ENCODE measurements at places on chromosomes 16 and 17.

- no peak for DNase-seq
Observed at GRCh38 chr16:27945233-27945973, 118.1 kb downstream of the GSG1L start.

GRCh38 chr16:27646806-27647205 is 96.9 kb downstream of the KATNIP start:
- no peak for DNase-seq

- DNase-seq = no peak
Observed at GRCh38 chr17:29733166-29733565, 110.5 kb upstream of the CORO6 start.

- DNase-seq = peak; percentile 75
Observed at GRCh38 chr16:51374346-51374745, 223.3 kb upstream of the SALL1 start.

- DNase-seq = no peak
Observed at GRCh38 chr17:70976447-70976846, 807.1 kb downstream of the KCNJ2 start.

DNA sequence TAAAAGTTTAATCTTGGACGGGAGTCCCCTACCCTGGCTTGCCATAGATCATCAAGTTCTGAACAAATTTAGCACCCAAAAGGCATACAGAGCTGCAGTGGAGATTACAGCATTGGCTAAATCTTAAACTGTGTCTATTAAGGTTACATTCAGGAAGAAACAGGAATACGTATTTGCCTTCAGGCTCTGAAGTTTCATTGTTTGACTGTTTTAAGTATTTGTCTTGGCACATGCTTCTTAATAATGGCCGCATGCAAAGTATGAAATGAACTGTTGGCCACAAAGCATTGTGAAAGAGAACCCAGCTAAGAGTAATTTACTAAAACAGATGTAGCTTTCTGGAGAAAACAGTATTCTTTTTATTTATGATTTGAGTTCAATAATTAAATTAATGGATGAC is 63.9 kb upstream of the CNEP1R1 start:
- DNase-seq = no peak

DNA sequence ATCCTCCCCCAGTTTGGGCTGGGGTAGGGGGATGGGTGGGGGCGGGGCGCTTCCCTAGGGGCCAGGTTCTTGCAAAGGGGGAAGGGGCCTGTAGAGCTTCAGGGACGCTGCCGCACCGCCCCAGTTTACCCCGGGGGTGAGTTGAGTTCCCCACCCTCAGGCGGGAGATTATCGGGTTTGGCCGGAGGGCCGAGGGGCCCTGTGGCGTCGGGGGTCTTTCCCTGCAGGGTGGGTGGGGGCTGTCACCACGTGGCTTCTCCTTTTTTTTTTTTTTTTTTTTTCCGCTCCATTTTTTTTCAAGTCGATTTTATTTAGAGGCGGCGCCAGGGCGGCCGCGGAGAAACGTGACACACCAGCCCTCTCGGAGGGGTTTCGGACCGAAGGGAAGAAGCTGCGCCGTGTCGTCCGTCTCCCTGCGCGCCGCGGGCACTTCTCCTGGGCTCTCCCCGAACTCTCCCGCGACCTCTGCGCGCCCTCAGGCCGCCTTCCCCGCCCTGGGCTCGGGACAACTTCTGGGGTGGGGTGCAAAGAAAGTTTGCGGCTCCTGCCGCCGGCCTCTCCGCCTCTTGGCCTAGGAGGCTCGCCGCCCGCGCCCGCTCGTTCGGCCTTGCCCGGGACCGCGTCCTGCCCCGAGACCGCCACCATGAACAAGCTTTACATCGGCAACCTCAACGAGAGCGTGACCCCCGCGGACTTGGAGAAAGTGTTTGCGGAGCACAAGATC is at the start of gene IGF2BP1:
TSS of gene IGF2BP1 (plus strand) at position 283 of the 724 bp plus-strand sequence. CDS start at position 644, 361 bp downstream.
- peak; percentile 80 for DNase-seq

- no peak for DNase-seq
Observed at GRCh38 chr17:2874189-2874686, 78.0 kb downstream of the RAP1GAP2 start.

DNA sequence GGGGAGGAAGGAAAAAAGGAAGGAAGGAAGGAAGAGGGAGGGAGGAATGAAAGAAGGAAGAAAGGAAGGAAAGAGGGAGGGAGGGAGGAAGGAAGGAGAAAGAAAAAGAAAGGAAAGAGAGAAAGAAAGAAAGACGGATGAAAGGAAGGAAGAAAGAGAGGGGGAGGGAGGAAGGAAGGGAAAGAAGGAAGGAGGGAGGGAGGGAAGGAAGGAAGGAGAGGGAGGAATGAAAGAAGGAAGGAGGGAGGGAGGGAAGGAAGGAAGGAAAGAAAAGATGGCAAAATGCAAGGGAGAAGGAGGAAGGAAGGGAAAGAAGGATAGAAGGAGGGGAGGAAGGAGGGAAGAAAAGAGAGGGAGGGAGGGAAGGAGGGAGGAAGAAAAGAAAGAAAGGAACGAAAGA is 257.3 kb upstream of the C16orf82 start:
- no peak for DNase-seq

DNA sequence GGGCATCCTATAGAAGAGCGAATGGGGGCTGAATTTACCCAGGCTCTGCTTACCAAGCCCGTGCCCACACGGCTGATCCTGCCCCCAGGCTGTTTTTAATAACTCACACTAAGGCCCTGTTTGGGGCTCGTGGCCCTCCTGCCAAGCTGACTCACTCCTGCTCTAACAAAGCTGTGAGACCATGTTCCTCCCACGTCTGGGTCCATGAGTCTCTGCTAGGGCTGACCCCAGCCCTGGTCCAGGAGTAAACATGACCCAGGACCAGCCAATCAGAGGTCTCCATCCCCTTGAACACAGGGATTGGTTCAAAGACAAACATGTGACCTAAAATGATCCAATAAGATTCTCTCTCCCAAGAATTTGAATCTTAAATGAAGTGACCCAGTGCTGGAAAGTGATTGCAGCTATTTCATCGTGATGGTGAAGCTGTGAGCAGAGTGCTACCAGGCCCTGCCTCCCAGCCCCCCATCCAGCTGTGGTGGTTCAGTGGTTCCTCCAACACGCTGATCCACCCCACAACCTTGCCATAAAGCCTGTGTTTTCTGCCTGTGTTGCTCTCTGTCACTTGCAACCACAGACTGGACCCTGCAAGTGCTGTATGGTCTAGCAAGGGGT is 57.2 kb downstream of the C16orf82 start:
- peak; percentile 42 for DNase-seq

- no peak for DNase-seq
Observed at GRCh38 chr17:38544175-38544838, 61.4 kb downstream of the SRCIN1 start.

GRCh38 chr17:71084219-71084618 is 914.9 kb downstream of the KCNJ2 start:
- peak; percentile 50 for DNase-seq

DNA sequence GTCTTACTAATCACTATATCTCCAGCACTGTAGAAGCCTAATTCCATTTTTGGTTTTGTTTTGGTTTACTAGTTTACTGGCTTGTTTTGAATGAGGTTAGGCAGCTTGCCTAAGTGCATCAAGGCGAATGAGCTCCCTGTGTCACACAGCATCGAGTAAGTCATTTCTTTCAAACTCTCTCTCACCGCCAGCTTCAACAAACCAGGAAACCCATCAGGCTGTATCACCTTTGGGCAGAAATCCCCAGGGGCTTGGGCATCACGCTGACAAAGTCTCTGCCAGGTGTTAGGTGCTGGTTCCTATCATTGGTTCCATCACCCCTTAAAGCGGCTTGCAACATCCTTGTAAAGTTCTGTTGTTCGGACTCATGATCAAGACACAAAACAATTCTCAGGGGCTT is 226.6 kb downstream of the GRIN2A start:
- no peak for DNase-seq

DNA sequence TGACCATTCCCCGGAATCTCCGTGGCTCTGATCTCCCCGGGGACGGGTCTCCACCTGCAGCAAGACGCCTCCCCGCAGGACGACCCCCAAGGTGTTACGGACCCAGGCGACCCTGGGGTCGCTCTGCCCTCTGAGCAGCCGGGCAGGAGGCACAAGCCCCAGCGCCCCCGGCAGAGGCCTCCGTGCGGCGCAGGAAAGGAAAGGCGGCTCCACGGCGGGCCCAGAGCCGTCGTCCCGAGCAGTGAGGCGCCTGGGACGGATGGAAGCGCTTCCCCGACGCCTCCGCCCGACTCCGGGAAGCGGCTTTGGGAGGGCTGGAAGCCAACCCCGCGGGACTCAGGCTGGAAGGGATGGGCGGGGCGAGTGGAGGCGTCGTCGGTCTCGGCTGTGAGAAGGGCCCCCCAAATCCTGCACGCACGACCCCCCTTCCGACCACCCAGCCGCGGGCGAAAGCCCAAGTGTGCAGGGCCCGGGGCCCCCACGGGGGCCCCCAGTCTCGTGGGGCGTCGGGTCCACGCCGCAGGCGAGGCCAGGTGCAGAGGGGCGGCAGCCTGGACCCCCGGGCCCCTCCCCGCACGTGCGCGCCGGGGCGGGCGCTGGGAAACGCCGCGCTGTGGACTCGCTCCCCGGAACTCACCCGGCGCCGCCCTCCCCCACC is 32.7 kb upstream of the RPH3AL start:
- no peak for DNase-seq

DNA sequence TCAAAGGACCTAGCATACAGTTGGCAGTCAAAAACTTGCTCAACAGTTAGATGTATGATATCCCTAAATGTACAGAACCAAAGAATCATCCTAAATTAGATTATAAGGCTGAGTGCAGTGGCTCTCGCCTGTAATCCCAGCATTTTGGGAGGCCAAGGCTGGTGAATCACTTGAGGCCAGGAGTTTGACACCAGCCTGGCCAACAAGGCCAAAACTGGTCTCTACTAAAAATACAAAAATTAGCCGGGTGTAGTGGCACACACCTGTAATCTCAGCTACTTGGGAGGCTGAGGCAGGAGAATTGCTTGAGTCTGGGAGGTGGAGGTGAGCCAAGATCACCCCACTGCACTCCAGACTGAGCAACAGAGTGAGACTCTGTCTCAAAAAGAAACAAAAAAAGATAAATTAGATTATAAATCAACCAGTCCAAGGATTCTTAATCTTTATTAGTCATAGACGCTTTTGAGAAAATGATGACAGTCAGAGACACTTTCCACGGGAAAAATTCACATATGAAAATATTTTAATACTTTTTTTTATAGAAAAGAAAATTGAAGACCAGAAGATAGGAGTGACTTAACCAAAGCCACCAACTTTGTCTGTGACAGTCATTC is 77.6 kb downstream of the MMD start:
- no peak for DNase-seq

DNA sequence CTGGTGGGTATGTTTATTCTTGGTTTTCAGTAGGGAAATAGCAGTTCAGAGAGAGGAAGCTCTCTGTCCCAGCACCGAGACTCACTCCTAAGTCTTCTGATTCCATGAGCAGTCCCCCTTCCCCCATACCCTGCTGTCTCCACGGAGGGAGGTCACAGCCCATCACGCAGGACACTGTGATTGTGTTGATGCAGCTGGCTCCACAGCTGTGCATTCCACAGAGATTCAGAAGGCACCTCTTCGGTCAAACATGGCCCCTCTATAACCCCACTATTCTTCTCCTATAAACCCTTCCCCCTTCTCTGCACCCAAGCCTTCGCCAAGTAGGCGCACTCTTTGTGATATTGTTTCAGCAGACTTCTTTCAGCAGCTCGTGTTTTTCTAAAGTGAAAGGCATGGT is 104.3 kb upstream of the HLF start:
- no peak for DNase-seq

DNA sequence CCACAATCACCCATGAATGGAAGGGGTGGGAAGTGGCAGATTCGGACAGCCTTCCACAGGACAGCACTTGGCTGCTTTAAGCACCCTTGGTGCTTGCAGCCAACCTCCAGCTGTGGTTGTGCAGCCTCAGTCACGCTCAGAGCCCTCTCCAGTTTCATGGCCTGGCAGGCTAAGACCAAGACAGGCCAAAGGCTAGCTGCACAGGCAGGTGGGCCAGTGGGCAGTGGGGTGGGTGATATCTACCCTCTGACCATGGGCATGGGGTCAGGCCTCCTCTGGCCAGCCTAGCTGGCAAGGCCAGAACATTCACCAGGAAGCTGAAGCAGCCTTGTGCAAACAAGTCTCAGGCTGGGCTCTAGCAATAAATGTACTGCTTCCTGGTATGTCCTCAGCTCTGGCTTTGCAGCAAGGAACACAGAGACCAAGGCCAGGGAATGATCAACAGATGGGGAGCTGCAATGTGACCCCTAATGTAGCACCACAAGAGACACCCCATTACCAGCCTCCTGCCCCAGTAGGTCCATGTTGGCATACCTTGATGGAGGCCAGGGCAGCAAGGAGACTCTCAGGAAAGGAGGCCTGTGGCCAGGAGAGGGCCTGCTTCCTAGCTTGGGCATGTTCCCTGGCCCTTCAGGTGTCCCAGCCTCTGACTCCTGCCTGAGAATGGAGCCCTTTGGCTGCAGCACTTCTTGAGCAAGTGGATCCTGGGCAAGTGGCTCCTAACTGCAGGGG is 20.9 kb downstream of the HSD11B2 start:
- no peak for DNase-seq

DNA sequence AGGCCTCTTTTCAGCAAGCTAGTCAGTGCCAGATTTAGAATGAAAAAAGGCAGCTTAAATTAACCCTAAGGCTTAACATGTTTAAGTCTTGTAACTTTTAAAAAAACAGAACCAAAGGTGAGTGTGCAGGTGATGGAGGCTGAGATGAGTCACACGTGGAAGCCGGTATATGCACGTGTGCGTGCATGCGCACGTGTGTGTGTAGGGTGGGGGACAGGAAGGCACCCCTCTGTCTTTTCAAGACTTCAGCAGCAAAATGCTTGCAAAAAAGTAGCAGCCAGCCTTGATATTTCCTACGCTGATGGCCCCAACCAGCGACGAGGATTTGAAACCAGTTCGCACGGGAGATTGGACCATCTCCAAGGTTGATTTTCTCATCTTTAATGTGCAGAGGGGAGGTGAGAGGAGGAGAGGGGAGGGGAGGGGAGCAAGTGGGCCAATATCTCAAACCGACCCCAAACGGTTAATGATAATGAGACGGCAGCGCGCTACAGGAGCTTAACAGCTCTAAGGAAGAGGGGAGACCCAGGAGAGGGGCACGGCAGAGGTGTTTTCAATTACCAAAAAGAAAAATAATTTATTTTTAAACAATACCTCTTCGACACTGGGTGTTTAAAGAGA is 154.7 kb downstream of the ZNF423 start:
- DNase-seq = no peak

DNA sequence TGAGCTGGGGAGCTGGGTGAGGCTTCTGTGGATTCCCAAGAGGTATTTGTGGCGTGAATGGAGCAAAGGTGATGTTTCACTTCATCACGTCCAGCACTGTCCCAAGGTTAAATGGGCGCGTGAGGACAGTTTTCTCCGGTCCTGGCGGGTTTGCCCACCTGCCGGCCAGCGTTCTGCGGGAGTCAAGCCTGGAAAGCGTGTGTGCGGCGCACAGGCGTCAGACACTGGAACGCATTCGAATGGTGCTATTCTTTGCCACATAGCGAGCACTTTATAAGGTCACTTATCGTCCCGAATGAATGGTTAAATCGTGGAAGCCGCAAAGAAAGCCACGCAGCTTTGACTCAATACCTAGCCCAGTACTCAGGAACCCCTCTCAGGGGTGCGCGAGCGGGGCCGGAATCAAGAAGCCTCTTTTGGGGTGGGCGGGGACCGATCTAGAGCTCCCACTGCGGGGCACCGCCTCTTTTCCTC is 446 bp upstream of the PSMD11 start:
- no peak for DNase-seq

GRCh38 chr16:56355221-56355620 is 70.1 kb downstream of the AMFR start:
- no peak for DNase-seq
